EL (cell line): ENCODE measurements at places on chromosomes 6 and 20.

DNA sequence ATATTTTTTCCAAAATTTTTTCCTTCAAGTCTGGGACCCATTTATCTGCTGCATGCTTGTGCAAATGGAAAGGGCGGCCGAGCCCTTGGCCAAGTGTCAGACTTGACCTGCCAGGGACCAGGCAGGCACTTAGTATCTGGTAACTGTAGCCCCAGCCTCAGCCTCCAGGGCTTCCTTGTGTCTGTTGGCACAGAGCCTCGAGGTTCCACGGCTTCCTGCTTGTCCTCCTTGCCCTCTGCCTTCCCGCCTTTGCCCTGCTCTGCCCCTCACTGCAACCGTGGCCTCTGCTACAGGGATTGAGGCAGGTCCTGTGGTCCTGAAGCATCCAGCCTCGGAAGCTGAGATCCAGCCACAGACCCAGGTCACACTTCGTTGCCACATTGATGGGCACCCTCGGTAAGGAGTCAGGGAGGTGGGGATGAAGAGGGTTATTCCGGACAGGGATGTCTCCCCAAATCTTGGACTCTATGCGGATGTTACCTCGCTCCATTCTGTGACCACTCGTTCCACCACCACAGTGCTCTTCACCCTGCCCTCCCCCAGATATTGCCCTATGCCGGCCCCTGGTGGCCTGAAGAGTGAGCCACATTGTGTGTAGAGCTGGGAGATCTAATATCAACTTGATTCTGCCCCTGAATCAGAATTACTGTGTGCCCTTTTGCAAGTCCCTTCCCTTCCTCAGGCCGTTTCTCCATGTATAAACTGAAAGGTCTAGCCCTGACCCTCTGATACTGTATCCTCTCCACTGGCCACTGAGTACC is 41.5 kb upstream of the SRF start:
- DNase-seq, result peak; percentile 61

DNA sequence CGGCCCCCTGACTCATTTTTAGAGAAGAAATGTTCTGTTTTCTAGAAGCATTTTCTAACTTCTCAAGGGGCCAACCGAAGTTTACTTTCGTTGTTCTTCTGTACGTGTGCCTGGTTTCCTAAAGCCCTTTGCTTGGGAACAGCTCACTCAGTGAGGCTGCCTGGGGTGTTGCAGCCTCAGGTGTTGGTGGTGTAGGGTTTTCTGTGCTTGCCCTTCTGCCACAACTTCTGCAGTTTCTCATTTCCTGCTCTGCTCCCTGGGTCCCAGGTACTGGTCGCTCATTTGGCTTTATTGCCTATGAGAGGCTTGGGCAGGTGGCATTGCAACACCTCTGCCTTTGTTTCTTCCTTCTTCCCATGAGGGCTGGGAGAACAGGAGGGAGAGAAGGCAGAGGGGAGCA is 278.3 kb downstream of the SOX4 start:
- DNase-seq, result no peak

- DNase-seq, result peak; percentile 73
Observed at GRCh38 chr6:169723200-169723909, 945 bp downstream of the PHF10 start.

DNA sequence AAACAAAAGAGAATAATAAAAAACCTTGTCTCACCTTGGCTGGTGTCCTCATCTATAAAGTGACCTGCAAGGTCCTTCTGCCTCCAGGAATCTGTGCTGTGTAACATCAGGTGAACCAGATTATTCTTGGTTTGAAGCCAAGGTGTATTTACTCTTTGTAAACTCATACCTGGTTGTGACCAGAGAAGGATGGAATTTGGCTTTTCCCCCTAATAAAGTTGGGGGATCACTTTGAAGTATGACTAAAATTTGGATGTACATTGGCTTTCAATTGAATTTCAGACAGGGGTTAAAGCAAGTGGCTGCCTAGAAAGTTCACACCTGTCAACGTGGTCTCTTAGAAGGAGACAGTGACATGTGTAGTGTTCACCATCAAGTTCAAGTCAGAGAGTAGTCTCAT is 100.1 kb downstream of the SCP2D1 start:
- no peak for DNase-seq

- DNase-seq, result no peak
Observed at GRCh38 chr6:130611366-130611765, 215.8 kb upstream of the SMLR1 start.

- no peak for DNase-seq
Observed at GRCh38 chr6:70131528-70131927, 171.4 kb downstream of the COL9A1 start.

- DNase-seq, result no peak
Observed at GRCh38 chr20:59777814-59778575, 155.4 kb downstream of the SYCP2 start.

DNA sequence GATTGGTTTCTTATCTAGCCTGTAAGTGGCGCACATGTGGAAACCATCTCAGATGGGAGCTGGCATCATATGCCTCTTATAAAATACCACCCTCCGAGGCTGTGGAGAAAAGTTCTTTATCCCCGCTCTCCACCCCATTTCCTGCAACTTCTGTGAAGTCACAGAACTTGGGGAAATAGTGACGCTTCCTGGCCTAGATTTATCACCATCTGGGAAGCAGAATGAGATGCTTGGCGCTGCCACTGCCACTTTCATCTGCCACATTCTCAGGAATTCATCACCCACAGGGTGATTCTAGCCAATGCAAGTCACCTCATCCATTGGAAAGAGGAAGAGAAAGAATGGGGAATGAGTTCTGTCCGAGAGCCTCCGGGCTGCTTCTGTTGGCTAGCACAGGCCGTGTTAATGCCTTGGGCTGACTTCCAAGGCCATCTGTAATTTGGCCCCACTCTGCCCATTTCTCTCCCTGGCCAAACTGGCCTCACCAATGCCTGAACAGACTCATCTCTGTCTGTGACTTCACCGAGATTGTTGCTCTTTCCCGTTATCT is 148.8 kb upstream of the SOX4 start:
- DNase-seq, result no peak

DNA sequence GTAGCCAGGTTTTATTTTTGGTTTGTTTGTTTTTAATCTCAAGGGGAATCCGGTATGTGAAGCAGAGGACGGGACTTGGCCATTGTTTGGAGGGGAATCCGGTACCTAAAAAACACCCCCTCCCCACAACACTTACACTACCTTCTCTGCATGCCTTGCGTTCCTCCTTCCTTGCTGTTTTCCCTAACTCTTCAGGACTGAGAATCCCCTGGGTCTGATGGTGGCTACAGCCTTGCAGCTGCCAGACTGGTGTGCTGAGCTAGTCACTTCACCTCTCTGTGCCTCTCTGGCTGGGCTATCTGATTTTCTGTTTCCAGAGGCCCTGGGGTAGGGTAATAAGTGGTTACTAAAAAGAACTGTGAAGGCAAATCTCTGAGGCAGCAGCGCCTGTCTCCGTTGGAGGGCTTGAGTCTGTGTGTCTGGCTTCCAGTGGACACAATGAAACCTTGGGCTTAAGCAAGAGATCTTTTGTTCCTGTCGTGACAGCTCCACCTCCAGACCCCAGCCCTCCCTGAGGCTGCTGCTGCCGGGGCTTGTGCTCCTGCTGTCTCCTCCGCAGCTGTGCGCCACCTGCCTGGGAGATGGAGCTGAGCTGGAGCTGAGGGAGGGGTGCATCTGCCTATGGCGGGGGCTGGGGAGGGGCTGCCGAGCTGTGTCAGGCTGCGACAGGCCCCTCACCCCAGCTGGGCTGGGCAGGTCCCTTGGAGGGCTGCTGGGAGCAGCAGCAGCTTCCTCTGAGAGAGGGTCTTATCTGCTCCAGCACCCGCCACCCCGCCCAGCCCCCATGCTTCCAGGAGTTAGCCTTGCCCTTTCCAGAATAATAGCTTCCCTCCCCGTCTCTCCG is 65.8 kb upstream of the CCDC167 start:
- DNase-seq, result no peak

DNA sequence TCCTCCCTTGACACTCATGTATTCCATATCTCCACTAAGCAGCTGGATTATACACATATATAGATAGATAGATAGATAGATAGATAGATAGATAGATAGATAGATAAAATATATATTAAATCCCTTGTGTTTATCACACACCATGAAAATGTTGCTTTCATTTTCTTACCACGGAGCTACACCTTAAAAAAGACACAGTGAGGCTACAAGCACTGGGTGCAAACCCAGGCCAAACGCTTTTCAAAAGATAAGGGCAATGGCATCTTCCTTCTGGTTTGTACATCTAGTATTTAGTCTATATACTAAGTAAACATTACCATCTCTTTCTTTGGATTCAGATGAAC is 377.1 kb downstream of the ESR1 start:
- DNase-seq, result no peak

- no peak for DNase-seq
Observed at GRCh38 chr20:57440678-57441509, 49.7 kb downstream of the RBM38 start.

DNA sequence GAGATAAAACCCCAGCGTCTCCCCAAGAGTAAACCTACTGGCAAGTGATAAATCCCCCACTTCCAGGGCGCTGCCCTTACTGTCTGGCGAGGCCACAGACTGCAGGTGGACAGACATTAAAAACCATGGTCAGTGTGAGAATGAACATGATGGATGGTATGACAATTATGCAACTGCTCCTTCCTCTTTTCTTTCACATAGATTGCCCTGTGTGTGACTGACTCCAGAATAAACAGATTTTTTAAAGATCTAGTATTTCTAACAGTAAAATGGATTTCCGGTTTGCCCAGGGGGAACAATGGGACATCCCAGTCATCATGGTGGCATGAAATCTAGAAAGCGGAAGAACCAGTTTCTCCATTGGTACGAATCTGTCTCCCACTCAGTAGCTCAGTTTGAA is 153.7 kb downstream of the FOXC1 start:
- DNase-seq, result no peak

DNA sequence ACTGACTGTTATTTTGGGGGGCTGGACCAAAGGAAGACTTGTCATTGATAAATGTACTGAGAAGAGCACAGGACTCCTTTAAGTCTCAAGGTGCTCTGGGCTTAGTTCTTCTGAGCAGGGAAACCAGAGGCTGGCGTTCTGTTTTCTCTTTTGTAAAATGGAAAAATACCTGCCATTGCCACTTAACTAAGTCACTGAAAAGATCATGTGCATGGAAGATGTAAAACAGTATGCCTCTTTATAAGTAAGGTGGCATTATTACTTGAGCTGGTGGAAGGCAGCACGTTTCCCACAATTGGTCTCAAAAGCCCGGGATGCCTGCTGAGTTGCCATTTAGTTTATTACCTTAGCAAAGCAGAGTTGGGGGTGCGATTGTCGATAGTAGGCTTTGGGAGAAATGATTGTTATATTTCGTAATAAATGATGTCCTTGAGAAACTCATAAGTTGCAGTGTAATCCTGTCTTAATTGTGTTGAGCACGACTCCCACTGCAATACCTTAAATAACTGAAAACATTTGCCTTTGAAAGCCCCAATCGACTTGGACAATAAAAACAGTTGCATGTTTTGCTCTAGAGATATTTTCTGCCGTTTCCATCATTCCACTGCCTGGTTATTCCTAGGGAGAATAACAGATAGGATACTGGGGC is 3.6 kb downstream of the JARID2 start:
- no peak for DNase-seq

DNA sequence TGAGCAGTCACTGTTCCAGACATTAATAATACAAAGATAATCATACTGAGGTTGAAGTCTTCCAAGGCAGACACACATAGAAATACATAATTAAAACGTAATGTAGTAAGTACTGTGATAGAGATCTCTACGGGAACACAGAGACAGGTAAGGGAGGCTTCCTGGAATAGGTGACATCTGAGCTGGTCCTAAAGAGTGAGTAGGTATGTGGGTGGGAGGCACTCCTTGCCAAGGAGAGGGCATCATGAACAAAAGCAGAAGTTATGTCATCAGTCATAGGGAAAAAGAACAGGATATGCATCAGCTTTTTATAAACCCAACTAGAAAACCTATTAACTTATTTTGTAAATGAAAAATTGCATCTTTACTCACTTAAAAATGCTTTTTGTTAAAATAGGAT is 110.0 kb downstream of the MAP7 start:
- no peak for DNase-seq

DNA sequence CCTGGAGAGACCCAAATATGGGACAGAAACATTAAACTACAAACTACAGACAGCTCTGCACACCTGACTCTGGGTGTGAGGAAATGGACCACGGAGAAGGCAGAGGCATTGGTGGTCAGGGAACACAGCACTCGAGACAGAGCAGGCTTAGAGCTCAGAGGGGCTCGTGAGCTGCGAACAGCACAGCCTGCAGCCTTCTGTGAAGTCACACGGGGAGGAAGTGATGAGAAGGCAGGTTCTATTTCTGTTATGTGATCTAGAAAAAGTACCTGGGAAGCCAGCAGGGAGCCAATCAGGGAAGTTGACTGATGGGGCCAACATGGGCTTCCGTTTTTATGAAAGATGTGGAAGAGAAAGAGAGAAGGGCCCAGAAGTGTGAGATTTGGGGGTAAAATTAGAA is 88.9 kb upstream of the SNAP25 start:
- no peak for DNase-seq

DNA sequence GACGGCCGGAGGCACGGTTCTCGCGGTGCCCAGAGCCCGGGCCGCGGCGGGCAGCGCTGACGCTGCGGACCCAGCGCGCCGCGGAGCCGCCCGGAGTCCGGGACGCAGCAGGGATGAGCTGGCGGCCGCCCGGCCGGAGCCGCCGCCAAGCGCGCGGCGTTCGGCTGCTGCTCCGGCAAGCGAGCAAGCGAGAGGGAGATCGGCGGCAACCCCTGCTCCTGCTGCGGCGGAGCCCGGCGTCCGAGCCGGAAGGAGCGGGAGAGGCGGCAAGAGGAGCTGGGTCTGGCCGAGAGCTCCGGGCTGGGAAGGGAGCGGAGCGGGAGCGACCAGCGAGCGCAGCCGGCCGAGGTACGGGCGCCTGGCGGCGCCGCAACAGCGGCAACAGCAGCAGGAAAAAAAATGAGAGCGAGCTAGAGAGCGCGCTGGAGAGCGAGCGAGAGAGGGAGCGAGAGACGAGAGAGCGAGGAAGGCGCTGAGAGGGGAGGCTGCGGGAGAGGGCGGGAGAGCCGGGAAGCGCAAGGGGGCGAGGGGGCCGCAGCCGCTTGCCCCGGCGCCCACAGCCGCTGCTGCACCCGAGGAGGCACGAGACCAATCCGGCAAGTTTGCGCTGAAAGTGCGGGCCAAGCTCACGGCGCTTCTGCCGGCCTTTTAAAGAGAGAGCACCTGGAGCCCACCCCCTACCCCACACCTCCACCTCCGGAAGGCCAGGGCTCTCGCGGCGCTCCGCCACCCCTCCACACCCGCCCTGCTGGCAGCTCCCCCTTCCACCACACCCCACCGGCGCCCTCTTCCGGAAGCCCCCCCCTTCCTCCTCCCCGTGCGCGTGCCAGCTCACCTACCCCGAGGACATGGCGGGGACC is 496 bp downstream of the GRM4 start:
- peak; percentile 47 for DNase-seq

DNA sequence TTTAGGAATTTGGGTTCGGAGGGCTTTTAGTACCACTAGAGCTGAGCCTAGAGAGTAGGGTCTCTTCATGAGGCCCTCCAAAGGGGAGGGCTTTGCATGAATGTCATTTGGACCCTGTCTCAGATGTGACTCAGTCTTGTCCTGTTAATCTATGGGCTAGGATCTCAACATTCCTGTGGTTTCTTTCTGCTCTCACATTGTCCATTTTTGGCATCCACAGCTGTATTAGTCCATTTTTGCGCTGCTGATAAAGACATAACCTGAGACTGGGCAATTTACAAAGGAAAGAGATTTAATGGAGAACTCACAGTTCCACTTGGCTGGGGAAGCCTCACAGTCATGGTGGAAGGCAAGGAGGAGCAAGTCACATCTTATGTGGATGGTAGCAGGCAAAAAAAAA is 61.0 kb downstream of the CRYBG1 start:
- peak; percentile 56 for DNase-seq
